ENCODE measurements at places on chromosomes 6 and 20.

DNA sequence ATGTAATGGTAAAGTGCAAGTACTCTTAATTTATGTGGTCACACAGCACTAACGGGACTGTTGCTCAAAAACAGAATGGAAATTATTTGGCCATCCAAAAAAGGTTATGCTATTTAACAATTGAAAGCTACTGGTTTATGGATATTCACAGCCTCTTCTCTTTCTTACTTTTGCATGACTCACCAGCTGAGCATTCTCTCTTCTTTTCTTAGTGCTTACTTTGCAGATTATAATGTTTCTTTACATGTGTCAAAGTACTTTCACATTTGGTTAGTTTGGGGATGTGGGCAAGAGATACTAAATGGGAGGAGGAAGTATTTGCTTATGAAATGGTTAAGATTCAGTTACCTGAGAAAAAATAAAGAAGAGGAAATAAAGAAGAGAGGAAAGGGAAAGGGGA, 610.5 kb downstream of the HTR1B start:
- DNase-seq, result no peak

DNA sequence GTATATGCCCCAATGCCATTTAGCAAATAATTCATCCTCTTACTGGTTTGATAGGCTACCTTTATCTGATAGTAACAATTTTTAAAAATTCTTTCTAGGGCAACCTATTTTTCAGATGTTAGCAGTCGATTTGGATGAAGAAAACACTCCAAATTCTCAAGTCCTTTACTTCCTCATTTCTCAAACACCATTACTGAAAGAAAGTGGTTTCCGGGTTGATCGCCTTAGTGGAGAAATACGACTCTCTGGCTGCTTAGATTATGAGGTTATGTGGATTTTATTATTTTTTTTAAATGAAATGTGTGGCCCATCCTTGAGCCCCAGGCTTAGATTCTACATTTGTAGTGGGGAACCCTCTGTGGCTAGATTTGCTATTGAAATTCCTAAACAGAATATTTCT, 26.3 kb downstream of the CDH26 start:
- DNase-seq, result no peak

- no peak for DNase-seq
These were observed 24.6 kb downstream of the DLL1 start for GRCh38 chr6:170266061-170266825.

GRCh38 chr20:63134201-63134612, 81.7 kb downstream of the YTHDF1 start:
- no peak for DNase-seq

DNA sequence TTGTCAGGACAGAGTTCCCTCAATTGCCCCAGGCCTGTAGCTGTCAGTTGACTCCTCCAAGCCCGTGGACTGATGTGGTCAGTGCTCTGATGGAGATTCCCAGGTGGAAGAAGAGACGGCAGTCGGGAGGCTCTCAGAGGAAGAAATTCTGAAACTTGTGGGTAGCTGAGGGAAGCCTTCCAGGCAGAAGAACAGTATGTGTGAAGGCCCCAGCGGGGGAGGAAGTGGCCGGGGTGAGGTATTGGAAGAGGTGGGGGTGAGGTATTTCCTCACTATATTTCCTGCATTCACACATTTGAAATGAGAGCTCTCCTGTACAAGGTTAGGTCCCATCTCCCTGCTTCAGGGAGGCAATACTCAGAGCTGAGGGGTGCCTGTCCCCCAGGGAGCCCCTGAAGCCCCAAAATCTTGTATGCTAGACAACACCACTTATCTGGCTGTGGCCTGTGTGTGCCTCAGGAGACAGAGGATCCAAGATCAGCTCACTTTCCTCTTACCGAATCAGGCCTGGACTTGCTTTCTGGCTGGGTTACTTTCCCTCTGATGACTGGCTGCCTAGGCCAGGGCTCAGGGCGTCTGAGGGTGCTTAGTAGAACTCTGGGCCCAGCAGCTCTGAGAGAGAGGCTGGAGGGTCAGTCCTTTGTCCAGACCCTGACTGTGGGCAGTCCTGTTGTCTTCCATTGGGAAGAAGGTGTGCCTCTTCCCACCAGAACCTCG, 49.3 kb upstream of the MYL9 start:
- DNase-seq, result no peak

GRCh38 chr6:116027801-116028200, 32.9 kb downstream of the FRK start:
- no peak for DNase-seq

- DNase-seq, result no peak
These were observed 75.8 kb upstream of the RIN2 start for GRCh38 chr20:19682249-19682648.

- DNase-seq, result no peak
These were observed 164.6 kb downstream of the ZNF217 start for GRCh38 chr20:53428996-53429395.

- DNase-seq, result no peak
These were observed 469 bp upstream of the XRN2 start for GRCh38 chr20:21302664-21303060.

GRCh38 chr6:138652824-138653223, 120.7 kb upstream of the CCDC28A start:
- DNase-seq, result no peak

DNA sequence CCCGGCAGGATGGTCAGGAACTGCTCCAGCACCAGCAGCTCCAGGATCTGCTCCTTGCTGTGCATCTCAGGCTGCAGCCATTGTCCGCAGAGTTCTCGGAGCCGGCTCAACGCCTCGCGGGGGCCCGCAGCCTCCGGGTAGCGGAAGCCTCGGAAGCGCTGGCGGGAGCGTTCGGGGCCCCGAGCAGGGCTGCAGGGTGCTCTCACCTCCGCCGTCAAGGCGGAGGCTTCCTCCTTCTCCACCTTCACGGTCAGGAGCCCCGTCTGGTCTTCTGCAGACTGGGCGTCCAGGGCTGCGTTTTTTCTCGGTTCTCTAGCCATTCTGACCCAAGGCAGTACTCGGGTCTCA, 434 bp downstream of the ZKSCAN4 start:
- no peak for DNase-seq

- DNase-seq, result no peak
These were observed 66.0 kb downstream of the UBR2 start for GRCh38 chr6:42629845-42630244.

GRCh38 chr6:12899046-12899833, 182.7 kb downstream of the PHACTR1 start:
- no peak for DNase-seq

DNA sequence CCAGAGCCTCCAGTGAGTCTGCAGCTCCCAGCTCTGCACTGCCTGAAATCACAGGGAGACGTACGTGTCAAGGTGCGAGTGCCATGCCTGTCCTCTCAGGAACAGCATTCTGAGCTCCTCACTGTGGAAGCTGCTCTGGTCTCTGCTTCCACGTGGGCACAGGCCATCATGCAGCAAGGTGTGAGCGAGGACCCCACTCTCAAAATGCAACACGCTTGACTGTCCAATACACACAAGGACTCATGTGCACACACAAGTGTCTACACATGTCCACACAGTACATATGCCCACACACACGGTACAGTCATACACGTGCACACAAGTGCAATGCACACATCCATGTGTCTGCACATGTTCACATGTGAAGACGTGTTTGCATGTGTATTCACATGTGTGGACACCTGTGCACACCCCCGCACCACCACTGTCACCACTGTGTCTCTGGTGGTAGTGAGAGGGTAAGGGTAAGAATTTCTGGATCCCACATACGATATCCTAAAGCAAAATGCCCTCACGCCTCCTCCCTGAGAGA, 260.5 kb downstream of the DLL1 start:
- DNase-seq, result no peak

GRCh38 chr6:21469213-21469612, 124.3 kb upstream of the SOX4 start:
- DNase-seq, result no peak

- no peak for DNase-seq
These were observed 618.5 kb upstream of the MMS22L start for GRCh38 chr6:97901531-97901930.

- no peak for DNase-seq
These were observed 73.7 kb downstream of the SLC22A3 start for GRCh38 chr6:160421854-160422253.

- DNase-seq, result no peak
These were observed 48.2 kb downstream of the TSHZ2 start for GRCh38 chr20:53020376-53020775.

GRCh38 chr20:33124994-33125393, 43.0 kb upstream of the BPIFA2 start:
- no peak for DNase-seq

- no peak for DNase-seq
These were observed 83.5 kb upstream of the SCAF8 start for GRCh38 chr6:154649721-154650120.

GRCh38 chr6:118896339-118897136, 2.6 kb downstream of the ASF1A start:
- no peak for DNase-seq

- DNase-seq, result no peak
These were observed 447.0 kb downstream of the PLCB1 start for GRCh38 chr20:8579035-8579434.

- DNase-seq, result no peak
These were observed 45.3 kb upstream of the FAM83B start for GRCh38 chr6:54801244-54801643.

GRCh38 chr20:10495173-10495572, 60.1 kb downstream of the SLX4IP start:
- DNase-seq, result no peak

GRCh38 chr6:42661540-42662153, 60.8 kb downstream of the PRPH2 start:
- DNase-seq, result no peak

GRCh38 chr6:28117386-28118050, 6.9 kb upstream of the ZSCAN16 start:
- DNase-seq, result no peak

DNA sequence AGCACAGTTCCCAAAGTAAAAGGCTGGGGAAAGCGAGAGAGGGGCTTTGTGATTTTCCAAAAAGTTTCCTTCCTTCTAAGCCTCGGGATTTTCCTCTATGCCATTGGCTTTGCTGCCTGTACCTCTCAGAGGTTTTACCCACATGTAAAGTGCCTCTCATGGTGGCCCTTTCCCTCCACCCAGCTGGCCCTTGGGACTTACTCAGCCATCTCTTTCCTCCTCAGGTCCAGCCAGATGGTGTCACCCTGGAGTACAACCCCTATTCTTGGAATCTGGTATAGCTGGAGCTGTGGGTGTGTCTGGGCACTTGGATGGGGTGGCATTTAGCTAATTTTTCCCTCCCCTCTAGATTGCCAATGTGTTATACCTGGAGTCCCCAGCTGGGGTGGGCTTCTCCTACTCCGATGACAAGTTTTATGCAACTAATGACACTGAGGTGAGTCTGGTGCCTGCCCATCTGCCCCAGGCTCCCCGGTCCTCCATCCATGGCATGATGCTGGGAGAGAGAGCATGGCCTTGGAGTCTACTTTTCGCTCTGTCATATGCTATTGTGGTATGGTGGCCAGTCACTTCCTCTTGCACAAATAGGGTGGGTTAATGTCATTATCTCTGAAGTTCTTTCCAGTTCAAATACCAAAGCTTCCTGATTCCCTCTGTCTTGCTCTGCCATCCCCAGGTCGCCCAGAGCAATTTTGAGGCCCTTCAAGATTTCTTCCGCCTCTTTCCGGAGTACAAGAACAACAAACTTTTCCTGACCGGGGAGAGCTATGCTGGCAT, 1.1 kb downstream of the CTSA start:
- DNase-seq, result no peak

DNA sequence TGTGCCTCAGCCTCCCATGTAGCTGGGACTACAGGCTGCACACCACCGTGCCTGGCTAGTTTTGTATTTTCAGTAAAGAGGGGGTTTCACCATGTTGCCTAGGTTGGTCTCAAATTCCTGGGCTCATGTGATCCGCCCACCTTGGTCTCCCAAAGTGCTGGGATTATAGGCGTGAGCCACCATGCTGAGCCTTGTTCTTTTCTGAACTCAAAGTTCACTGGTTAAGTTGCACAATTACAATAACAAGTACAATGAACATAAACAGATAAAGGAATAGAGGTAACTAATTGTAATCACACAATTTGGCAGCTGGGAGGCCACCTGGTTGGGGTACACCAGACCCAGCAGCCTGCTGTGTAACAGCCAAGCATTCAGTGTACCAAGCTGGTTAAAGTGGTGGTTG, 6.7 kb downstream of the NUDT3 start:
- no peak for DNase-seq

GRCh38 chr20:16904751-16905150, 156.6 kb downstream of the OTOR start:
- DNase-seq, result no peak

- DNase-seq, result no peak
These were observed 123.2 kb downstream of the ARHGAP18 start for GRCh38 chr6:129586815-129587214.

GRCh38 chr20:8414586-8415274, 282.7 kb downstream of the PLCB1 start:
- no peak for DNase-seq

GRCh38 chr20:12289465-12289864, 371.8 kb downstream of the BTBD3 start:
- DNase-seq, result no peak

- DNase-seq, result no peak
These were observed 406.9 kb upstream of the MAP3K7 start for GRCh38 chr6:90993770-90994169.

DNA sequence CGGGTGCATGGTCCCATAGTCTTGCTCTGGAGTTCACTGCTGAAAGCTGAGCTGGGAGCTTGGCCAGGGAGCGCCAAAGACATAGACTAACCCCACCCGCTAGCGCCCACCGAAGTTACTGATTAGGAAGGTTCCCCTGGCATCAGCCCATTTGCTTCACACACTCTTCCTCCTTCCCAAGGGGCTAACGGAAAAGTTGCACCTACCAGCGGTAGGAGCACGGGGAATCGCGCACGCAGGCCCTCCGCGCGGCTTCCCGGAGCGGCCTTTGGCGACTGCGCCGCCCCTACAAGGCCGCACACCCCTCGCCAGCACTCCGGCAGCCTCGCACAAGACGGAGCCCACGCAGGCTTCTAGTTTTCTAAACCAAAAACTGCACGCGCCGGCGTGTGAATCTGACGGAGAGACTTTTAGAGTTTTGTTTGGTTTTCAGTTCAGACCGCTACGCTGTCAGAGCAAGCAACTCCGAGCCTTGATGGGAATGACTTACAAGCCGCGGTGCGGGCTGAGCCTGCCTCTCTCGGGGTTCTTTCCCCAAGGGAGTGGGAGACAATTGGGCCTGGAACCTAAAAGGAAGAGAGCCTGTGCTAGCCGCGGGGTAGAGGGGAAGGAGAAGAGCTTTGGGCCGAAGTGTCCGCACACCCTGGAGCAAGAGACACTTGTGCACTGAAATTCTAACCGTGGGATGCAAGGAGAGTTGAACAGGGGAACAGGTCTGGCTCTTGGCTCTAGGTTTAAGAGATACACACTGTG, 891 bp upstream of the POU3F2 start:
- DNase-seq, result no peak

GRCh38 chr6:75819776-75820487, 70.9 kb downstream of the MYO6 start:
- DNase-seq, result no peak

DNA sequence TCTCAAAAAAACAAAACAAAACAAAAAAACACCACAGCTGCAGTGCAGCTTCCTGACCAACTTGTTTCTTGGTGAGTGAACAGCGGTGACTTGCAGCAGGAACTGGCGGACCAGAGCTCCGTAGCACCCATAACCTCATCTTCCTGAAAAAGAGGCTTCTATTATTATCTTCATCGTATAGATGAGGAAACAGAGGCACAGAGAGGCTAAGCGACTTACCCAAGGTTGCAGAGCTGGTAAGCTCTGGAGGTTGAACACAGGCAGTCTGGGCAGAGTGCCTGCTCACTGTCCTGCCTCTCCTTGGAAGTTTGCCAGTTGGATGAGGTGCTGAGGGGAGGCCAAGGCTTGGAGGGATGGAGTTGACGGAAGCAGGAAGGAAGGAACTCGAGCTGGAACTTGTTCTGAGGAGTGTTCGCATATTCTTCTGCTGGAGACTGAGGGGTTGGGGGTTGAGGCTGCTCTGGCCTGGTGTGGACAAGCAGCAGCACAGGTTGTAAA, 47.9 kb upstream of the CCDC167 start:
- DNase-seq, result no peak
